ENCODE measurements at places on chromosomes 11 and 22.

- DNase-seq = no peak
These were observed 2.3 kb upstream of the SLC25A1 start for GRCh38 chr22:19180740-19181410.

GRCh38 chr22:36334081-36334820 lies 53.5 kb downstream of the MYH9 start:
- no peak for DNase-seq

- DNase-seq = no peak
These were observed 16.4 kb downstream of the CDKN1C start for GRCh38 chr11:2869134-2869526.

DNA sequence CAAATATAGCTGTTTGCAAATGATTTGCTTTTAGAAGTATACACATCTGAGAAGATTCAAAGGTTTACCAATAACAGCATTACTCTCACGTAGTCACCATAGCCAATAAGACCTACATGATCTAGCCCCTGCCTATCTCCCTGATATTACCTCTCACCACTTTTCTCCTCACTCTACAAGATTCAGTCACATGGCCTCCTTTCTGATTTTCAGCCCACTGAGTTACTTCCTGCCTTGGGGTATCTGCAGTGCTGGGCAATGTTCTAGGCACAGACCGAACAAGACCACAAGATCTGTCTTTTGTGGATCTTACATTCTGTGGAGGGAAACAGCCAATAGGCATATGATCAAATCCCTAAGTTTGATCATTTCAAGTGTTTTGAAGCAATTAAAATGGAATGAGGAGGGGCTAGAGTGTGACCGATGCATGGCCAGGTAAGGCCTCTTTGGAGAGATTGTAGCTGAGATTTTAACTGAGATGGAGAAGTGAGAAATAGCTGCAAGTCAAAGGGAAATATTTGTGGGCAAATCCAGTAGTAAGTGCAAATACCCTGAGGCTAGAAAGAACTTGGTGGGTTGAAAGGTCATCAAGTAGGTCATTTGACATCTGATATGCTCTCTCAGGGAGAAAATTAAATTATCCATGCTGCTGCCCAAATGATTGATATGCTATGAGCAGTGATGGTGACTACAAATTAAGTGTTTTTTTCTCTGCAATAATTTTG lies 43.1 kb downstream of the ARL14EP start:
- DNase-seq = no peak

- DNase-seq = no peak
These were observed 8.7 kb upstream of the LTO1 start for GRCh38 chr11:69683764-69684333.

- DNase-seq = no peak
These were observed 30.7 kb downstream of the ARHGAP1 start for GRCh38 chr11:46669711-46670139.

- no peak for DNase-seq
These were observed 11.3 kb downstream of the TRIM66 start for GRCh38 chr11:8671193-8671612.

DNA sequence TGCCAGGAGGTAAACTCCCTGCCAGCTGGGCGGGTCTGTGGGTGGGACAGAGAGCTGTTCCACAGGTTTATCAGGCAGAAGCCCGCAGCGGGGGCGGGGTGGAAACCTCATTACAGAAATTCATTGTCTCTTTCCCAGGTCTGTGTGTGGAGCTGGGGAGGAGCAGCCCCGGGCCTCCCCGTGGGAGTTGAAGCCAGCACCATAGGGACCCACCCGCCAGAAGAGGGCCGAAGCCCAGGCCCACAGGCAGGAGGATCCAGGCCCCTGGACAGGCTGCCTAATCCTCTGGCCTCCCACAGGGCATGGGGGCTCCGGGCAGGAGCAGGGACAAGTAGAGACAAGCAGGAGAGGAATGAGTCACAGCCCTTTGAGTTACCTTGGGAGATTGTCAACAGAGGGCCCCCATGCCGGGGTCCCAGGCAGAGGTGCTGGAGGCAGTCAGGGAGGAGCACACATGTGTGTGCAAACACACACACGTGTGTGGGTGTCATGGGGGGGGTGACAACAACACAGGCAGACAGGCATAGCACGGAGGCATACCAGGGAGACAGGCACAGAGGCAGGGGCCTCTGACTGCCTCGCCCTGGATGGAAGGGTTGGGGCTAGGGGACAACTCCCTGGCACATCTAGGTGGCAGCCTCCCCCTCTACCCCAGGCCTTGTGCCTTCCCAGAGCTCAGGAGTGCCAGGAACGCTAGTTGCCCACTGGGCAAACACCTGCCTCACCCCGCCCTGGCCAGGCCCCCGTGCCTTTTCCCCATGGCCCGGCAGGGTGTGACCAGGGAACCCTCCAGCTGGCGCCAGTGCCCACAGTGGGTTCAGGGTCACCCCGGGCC lies 1.4 kb downstream of the CDC42BPG start:
- no peak for DNase-seq

DNA sequence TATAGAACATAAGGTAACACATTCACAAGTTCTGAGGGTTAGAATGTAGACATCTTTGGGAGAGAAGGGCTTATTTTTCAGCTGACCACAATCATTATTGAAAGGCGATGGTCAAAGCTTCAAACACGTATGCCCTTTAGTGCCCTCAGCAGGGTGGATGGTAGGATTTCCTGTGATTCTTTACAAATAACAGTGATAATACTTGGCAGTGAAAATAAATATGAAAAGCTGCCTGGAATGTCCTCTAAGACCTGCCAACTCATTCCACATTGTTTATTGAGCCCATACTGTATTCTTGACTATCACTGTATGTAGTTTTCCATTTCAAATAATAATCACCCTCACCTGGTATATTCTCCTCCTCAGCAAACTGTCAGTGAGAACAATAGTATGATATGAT lies 13.7 kb upstream of the MPEG1 start:
- no peak for DNase-seq

GRCh38 chr11:102256251-102256650 lies 61.0 kb upstream of the BIRC3 start:
- DNase-seq = no peak

DNA sequence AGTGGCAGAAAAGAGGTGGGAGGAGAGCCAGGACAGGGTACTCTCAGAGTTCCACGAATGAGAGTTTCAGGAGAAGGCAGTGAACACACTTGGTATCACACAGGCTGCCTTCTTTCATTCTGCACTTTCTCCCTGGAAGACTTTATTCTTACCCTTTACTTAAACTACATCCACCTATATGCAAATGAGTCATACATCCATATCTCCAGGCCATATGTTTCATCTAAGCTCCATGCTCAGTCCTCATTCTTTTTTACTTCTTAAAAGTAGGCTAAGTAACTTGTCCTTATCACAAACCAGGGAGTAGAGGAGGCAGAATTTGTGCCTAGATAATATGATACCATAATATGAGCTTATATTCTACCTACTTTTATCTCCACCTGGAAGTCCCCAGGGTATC lies 6.2 kb upstream of the HYLS1 start:
- DNase-seq = no peak

GRCh38 chr22:35921777-35922176 lies 106.8 kb downstream of the RBFOX2 start:
- DNase-seq = no peak

- DNase-seq = no peak
These were observed 61.7 kb upstream of the CHRNA10 start for GRCh38 chr11:3732671-3733436.

DNA sequence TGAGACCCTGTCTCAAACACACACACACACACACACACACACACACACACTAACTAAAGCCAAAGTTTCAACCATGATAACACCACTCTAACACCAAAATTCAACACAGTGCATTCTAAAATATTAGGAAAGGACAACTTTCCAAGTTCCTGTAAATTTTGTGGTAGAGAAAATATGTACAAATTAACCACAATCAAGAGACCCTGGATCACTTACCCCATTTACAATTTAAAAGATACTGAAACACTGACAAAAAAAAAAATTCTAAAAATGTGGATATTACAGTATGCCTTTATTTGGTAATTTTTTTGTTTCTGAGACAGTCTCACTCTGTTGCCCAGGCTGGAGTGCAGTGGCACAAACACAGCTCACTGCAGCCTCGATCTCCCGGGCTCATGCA lies 9.7 kb downstream of the MRTFA start:
- no peak for DNase-seq

- DNase-seq = no peak
These were observed 40.5 kb upstream of the FBLN1 start for GRCh38 chr22:45462034-45462655.

DNA sequence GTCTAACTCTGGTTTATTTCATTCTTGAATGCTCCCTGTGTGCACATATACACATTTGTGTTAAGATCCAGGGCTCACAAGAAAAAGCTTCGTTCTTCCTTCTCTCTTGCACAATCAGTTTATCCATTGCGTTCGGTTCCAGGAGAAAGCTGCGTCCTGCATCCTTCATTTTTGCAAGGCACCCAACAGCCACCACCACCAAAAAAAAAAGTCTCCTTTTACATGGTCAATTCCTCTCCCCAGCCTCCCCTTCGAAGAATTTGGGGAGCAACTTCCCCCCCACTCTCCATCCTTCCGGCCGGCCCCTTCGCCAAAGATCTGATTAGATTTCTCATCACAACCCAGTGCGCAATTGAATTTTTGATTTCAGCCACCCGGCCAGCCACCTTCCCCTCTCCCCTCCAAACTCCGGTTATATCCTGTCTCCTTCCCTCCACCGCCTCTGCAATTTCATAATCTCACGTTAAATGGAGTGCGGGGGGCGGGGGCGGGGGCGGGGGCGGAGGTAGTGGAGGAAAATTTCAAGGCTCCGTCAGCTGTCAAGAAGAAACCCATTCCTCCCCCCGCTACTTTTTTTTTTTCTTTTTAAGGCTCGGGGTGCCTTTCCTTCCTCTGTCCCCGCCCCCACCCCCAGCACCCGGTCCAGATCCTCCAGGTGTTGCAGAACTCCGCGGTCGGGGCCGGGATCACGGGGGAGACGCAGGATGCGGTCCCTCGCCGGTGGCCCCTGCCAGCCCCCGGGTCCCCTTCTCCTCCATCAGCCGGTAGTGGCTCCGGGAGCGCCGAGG lies 1166.5 kb downstream of the LRRC4C start:
- no peak for DNase-seq

DNA sequence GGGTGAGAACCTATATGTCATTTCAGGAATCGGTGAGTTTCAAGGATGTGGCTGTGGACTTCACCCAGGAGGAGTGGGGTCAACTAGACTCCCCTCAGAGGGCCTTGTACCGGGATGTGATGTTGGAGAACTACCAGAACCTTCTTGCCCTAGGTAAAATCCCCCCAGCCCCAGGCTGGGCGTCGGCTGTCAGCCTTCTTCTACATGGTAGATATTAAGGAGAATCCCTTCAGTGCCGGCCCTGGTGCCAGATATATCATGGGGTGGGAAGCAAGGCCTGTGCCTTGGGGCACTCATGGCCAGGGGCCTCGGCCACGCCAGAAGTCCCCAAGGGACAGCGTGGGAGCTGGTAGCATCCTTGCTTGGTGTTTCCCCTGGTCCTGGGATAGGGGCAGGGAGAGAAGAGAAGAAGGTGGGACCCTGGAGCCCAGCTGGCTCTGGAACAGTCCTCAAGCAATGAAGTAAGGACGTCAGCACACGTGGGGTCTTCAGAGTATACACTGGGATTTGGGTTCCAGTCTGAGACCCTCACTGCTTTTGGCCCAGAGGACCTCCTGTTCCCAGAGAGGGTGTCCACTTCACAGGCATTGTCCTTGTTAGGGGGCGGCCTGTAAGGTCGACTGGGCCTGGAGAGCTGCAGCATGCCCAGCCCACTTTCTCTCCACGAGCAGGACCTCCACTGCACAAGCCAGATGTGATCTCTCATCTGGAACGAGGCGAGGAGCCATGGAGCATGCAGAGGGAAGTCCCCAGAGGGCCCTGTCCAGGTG lies 6.8 kb downstream of the ZNF74 start:
- DNase-seq = no peak

GRCh38 chr22:32217465-32217864 lies 12.6 kb upstream of the RFPL2 start:
- DNase-seq = no peak

DNA sequence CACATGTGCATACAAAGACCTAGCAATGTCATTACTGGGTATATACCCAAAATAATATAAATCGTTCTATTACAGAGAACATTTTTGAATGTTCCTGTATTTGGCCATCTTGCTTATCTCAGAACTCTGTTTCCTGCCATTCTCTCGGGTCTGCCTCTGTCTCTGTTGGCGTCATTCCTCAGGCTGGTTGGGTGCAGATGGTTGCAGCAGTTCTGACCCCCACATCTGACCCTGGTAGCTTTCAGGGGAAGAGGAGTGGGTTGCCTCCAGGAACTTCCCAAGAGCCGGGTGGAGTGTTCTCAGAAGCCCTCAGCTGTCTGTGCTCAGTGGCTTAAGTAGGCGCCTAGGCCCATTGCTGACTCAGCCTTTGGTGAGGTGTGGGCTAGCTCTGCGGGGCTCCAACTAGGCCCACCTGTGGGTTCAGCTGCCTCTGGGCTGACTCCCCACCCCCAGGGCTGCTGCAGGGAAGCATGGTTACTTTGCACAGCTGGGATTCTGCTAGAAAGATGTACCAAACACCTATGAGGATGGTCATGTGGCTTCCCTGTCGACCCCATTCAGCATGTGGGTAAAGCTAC lies 114.0 kb downstream of the TBC1D22A start:
- no peak for DNase-seq

DNA sequence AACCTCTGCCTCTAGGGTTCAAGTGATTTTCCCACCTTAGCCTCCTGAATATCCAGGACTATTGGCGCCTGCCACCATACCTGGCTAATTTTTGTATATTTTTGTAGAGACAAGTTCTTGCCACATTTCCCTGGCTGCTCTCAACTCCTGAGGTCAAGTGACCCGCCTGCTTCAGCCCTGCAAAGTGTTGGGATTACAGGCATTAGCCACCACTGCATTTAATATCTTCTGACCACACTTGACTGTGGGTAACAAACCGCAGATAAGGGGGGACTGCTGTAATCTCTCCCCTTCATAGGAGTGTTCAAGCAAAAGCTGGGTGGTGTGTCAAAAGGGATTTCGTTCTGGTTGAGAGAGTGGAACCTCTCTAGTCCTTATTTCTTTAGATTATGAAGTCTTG lies 53.4 kb downstream of the GRAMD1B start:
- DNase-seq = no peak

DNA sequence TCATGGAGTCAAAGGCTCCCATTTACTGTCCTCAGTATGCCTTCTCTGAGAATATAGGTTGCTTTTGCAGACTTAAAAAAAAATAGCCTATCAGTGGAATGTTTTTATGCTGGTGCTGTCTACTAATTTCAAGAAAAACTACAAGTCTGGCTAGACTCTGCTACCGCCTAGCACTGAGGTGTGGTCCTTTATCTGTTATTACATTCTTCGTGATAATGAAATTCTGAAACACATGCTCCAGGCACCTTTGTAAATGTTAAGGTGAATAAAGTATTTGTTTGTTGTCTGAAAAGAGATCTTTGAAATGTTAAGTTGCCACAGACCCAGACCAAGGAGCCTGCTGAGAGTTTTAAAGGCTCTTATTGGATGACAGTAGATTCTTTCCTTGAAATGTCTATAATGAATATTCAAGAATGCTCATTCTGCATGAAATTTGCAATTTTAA lies 95.3 kb downstream of the DBX1 start:
- DNase-seq = no peak

- no peak for DNase-seq
These were observed 725 bp downstream of the KDM2A start for GRCh38 chr11:67119585-67120391.

Measured in stimulated activated CD8-positive, alpha-beta memory T cell treated with anti-CD3 and anti-CD28 coated beads, Interleukin-4, amount 100 ng/mL, for 4 hours (primary cell).